Uterus (tissue), 4 donors: ENCODE measurements at places on chromosomes 11 and 22. TPM values are rescaled to one million over a fixed set of nuclear protein-coding genes. Genes with fewer than 3 reads are reported as not detected.
A peak's percentile ranks its signal among the peaks of the same experiment; 100 is the strongest.

DNA sequence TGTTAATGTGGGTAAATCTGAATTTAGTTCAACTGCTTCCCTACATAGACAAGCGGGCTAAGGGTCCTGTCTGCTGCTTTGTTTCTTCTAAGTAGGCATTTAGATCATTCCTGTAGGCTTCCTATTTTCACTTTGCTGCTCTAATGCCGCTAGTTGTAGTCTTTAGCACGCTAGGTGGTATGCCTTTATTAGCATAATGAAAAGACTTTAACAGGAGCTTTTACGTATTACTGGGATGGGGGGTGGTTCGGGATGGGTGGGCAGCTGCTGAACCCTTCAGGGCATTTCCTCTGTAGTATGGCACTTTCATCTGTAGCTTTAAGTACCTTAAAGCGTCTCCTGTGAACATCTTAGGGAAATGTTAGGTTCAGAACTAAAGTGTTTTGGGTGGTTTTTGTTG, 85.3 kb downstream of the GGT1 start:
- DNase-seq: no peak

The MPST gene
- total RNA-seq: 127 TPM

The CD3D gene
- total RNA-seq: 1.7 TPM

DNA sequence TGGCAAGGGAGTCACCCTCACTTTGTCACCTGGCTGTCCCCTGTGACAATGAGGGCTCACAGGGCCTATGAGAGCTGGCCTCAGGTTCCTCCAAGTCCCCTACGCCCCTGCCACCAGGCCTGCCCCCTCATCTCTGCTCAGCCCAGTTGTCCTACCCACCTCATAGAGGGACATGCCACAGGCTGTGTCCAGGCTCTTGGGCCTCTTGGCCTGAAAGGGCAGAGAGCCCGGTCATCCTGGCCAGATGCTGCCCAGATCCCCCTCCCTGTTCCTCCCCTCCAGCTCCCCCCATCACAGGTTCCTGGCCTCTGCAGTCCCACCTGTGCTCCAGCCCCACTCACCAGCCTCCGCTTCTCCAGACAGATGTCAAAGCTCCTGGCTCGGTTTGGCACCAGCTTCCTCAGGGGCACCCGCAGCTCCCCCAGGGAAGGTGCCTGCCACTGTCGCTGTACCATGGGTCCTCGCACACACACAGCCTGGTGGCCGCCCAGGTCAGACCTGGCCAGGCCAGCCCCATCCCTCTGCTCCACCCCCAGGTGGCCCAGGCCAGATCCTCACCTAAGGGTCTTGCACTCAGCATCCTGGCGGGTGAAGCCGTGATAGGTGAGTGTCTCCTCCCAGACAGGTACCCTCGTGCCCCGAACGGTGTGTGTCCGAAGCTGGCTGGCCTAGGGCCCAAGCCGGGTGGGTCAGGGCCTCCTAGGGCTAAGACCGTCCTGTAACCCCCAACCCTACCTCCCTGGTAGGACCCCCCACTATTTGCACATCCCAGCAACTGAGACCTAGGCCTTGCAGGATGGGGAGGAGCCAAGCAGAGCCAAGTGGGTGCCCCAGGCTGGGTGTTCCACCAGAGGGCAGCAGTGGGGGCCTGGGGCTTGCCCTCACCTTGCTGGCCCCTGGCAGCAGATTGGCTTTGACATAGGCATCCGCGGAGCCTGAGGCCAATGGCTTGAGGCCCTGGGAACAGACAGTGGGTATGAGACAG, 8.3 kb downstream of the NDUFV1 start:
- no peak for DNase-seq

The SPI1 gene
- 9.2 TPM for total RNA-seq

The TRIM64C gene
- not detected for total RNA-seq

GRCh38 chr22:39731881-39732555, 161.5 kb downstream of the CACNA1I start:
- DNase-seq: no peak

- DNase-seq: no peak
These were observed 57.3 kb downstream of the C11orf91 start for GRCh38 chr11:33643167-33643824.

- DNase-seq: no peak
These were observed 5.9 kb downstream of the RPS6KA4 start for GRCh38 chr11:64364911-64365310.

The PATE2 gene
- total RNA-seq: 0.85 TPM

The TAF10 gene
- 137 TPM for total RNA-seq

GRCh38 chr11:122108192-122108799, 7.7 kb downstream of the BLID start:
- DNase-seq: peak; percentile 36

The CDKN1C gene
- 80.8 TPM for total RNA-seq

DNA sequence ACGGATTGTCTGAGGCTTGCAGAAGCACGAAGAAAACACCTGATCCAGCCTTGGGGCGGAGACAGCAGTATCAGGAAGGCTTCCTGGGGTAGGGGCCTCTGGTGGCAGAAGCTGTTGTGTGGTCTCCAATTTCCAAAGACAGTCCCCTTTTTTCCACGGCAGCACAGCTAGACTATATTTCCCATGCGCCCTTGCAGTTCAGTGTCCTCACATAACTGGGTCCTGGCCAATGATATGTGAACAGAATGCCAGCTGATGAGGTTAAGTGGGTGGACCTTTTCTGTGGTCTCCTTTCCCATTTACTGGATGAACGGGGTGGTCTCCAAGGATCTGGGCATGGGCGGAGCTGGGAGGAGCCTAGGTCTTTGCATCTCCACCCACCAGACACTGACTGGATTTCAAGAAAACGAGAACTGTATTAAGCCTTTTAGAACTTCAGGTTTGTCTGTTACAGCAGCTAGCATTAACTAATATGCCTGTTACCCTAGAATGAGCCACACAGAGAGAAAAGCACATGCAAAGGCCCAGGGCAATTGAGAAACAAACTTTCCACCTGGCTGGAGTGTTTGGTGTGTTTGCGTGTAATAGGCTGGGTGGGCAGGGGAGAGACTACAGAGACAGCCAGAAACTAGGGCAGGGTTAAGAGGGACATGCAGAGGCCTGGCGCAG, 6.2 kb downstream of the GAL3ST1 start:
- DNase-seq: no peak

The TMEM223 gene
- total RNA-seq: 15.6 TPM

GRCh38 chr22:47802421-47802820, 1040.0 kb downstream of the TBC1D22A start:
- DNase-seq: no peak

GRCh38 chr22:23076896-23077572, 6.7 kb downstream of the GNAZ start:
- DNase-seq: no peak

The TRPC6 gene
- total RNA-seq: 27.5 TPM

The IL17REL gene
- total RNA-seq: not detected

GRCh38 chr11:70387564-70387963, 10.8 kb upstream of the CTTN start:
- DNase-seq: no peak

GRCh38 chr11:109706945-109707344, 285.0 kb downstream of the C11orf87 start:
- DNase-seq: no peak

- DNase-seq: peak; percentile 19
These were observed 34.1 kb downstream of the SERGEF start for GRCh38 chr11:17978553-17979287.

DNA sequence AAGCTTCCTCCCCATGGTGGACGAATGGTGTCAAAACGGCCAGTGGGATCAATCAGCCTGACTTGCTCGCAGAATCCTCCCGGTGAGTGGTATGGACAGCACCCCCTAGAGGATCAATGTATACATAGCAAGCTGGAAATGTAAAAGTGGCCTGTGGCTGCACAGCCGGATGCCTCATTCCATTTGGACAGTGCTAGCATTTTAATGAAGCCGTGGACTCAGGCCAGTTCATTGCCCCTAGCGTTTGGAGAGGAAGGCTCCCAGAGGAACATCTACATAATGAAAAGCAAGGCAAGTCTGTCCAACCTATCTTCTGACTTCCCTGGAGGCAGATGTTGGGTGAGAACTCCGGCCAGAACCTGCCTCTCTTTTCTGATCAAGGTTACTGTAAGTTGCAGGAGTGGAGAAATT, 942.3 kb downstream of the NTM start:
- no peak for DNase-seq

The MB gene
- total RNA-seq: 2.5 TPM
